Skeletal muscle cell (primary cell): ENCODE measurements at places on chromosomes 7 and 10.

DNA sequence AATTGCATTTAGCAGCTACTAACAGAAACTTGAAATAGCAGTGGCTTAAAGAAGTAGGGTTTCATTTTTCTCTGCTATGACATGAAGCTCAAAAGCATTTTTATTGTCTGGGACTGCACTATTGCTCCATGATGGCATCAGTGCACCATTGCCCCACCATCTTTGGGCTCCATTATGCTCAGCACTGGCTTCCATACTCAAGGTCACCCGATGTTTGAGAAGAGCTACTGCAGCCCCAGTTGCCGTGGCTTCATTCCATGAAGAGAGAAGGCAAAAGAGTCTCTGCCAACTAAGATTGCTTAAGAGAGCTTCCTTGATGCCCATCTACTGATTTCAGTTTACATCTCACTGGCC lies 192.2 kb upstream of the LRGUK start:
- DNase-seq = no peak

DNA sequence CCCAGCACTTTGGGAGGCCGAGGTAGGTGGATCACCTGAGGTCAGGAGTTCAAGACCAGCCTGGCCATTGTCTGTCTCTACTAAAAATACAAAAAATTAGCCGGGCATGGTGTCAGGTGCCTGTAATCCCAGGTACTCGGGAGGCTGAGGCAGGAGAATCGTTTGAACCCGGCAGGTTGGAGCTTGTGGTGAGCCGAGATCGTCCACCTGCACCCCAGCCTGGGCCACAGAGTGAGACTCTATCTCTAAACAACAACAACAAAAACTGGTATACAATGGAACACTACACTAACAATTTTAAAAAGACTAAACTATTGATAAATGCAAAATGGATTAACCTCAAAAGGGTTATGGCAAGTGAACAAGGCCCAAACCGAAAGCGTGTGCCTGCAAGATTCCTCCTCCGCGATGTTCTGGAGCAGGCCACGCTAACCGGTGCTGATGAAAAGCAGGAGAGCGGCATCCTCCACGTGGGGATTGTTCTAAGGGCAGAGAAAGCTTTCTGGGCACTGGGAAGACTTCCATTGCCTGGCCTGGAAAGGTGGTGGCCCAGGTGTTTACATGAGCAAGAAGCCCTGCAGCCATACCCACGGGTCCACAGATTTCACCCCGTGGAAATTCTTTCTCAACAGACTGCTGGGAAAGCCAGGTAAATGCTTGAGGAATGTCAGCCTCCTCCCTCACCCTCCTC lies 53.8 kb downstream of the PDGFA start:
- no peak for DNase-seq

DNA sequence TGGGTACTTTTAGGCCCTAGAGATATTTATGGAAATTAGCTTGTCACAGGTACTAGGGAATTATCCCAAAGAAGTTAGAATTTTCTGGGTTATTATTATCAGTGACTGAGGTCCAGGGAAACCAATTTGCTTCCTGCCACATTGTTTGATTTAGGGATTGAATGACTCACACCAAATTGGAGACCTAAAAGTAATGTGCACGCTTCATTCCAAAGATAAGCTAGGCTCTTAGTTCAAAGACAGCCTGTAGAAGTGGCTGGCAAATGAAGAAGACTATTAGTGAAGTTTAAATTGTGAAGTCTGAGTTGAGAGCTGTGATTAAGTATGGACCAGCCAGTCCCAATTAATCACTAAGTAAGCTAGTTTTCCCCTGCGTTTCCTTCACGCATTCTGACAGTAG lies 188.1 kb upstream of the MYO3A start:
- no peak for DNase-seq

DNA sequence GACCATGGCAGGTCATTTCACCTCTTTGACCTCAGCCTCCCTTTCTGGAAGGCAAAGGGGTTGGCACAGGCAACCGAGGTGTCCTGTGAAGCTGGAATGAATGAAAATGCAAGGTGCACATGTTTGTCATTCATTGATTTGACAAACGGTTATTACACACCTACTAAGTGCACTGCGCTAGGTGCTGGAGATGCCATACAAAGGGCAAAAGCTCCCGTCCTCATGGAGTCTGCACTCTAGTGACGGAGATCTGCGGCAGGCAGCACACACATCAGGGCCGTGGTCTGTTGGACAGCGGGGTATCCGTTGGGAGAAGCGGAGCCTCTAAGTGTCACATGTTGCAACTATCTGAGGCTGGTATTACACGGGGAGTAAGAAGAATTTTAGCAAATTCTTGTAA lies 44.2 kb downstream of the PRF1 start:
- no peak for DNase-seq
